Stimulated activated CD4-positive, alpha-beta T cell treated with anti-CD3 and anti-CD28 coated beads, Interleukin-1b, Interleukin-23, amount 100 ng/mL, for 24 hours (primary cell): ENCODE measurements at places on chromosomes 4 and X.

- DNase-seq, result no peak
Measured at GRCh38 chr4:142181021-142181420, 544.6 kb downstream of the IL15 start.

DNA sequence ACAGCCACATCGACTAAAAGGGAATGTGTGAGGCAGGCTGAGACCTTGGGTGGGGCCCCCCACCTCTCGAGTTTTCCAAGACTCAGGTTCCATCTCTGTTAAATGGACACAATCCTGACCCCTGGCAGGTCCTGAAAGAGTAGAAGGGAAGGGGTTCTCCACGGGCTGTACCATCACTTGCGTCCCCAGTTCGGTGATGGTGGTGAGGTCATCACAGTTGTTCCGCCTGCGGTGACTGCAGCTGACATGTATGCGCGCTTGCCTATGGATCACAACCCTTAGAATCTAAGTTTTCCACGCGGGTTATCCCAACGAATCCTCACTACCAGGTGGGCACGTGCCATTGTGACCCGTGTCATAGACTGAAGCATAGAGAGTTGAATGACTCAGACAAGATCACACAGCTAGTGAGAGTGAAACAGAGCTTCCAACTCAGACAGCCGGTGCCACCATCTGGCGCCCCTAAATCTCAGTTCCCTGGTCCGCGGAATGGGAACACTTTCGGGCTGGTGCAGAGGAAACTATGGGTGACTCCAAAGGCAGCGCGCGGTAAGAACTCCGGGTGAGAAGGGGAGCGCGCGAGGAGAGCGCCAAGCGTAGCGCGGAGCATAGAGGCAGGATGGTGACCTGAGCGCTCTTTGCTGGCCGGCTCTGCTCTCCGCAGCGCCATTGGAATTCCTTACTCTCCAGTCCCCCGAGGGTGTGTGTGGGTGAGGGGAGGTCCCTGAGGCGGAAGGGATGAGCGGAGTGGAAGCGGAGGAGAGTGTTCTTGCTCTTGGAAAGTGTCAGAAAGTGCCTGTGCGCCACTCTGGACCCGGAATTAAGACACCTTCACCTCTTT, 10.5 kb downstream of the MSX1 start:
- no peak for DNase-seq

DNA sequence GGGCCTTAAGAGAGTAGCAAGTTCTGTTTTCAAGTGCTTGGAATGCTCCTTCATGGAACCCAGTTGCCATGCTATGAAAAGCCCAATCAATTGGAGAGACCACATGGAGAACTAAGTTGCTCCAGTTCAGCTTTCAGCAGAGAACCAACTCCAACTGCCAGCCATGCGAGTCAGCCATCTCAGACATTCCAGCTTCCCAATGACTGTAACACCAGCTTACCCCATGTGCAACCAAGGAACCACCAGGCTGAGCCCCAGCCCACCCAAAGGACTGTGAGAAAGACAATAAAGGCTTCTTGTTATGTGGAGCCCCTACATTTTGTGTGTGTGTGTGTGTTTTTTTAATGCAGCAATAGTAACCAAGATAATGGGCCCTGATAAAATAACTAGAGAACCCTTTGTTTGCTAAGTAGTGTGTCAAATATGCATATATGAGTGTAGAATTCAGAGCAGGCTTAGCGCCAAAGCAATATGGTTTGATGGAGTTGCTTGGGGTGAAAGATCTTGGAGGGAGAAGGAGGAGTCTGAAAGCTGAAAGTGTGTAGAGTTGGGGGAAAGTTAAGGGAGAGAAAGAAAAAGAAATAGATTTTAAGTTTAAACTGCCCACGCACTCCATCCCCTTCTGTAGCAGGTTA, 35.0 kb upstream of the CCKAR start:
- no peak for DNase-seq

- DNase-seq, result no peak
Measured at GRCh38 chr4:47830265-47831025, 7.4 kb downstream of the CORIN start.

DNA sequence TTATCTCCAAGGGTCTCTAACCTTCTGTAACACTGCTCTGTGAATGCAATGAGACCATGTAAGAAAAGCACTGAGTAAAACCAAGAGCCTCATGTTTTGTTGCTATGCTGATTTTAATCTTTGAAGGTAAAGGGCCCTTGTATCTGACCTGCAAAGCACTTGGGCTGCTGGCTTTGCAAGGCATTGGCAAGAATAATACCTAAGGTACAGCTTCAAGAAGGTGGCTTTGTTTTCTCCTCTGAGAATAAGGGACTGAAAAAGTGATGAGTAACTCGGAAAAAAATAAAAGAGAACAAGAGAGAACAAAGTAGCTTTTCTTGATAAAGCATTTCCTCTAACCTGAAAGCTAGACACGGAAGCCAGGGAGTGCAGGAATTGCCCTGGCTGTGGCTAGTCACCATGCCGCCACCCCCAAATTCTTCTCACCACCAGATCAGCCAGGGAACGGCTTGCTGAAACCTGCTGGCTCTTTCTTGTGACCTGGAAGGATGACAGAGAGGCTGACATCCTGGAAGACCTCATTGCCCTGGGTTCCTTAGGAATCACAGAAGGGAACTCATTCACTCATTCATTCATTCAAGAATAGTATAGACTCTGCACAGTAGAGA, 41.8 kb upstream of the HS3ST1 start:
- DNase-seq, result no peak

DNA sequence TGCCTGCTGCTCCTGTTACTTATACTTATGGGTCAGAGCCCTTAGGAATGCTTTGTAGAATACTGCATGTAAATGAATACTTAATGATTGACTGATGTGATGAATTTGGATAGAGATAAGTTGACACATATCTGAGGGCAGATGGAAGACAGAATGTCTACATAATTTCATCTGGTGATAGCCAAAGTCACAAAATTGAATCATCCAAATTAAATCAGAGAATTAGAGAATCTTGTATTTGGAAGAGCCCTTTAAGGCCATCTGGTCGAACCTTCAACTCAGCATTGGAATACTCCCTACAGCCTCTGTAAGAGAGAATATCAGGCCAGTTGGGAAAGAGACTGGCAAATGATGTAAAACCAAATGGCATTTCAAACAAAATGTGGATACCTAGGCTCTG, 944.8 kb downstream of the RPA4 start:
- no peak for DNase-seq

DNA sequence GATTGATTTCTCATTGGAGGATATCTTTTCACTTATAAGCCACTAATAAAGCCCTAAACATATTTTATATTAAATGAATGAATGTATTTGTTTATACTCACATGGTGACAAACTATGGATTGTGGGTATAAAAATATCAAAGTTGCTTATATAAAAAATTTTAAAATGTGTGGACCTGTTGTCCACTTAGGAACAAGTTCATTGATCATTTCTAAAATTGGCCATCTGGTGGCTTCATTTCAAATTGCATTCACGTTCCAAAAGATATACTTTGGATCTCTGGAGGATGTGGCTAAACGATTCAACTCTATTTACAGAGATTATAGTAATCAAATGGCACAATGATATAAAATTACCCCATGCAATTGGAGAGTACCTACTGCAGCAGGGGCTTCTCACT, 32.5 kb downstream of the FSTL5 start:
- no peak for DNase-seq

DNA sequence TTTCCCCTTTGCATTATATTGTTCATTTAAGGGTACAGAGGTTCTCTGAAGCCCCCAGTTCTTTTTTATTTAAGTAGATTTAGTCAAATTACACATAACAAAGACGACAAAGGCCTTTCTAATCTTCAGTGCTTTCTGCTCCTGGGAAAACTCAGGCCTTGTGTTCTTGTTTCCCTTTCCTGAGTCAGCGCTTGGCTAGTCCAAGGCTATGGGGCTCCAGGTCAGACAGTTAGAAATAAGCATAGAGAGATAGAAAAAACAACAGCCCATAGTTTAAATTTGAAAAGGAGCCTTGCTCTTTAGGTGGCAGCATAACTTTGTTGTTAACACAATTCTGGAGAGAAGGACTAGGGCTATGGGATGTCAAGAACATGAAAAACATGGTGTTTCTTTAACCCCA, 97.3 kb downstream of the PPP1R2C start:
- no peak for DNase-seq

- DNase-seq, result no peak
Measured at GRCh38 chr4:85419103-85419502, 55.8 kb upstream of the ARHGAP24 start.

DNA sequence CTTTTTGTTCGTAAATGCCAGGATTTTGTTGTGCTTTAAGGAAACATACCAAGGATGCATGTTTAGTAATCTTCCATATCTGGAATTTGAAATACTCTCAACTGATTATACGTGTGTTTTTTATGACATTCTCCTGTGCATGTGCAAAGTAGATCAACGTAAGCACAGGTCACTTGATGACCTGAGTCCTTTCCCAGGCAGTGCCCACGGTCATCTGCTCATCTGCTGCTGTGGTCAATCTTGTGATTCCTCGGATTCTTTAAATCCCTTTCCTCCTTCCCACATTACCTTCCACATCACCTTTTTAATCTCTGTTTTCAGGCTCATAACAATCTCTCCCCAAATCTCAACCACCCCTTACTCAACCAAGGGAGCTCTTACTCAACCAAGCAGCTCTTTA, 104.1 kb downstream of the RASL11B start:
- no peak for DNase-seq
